ENCODE measurements at places on chromosomes 5 and 9.

DNA sequence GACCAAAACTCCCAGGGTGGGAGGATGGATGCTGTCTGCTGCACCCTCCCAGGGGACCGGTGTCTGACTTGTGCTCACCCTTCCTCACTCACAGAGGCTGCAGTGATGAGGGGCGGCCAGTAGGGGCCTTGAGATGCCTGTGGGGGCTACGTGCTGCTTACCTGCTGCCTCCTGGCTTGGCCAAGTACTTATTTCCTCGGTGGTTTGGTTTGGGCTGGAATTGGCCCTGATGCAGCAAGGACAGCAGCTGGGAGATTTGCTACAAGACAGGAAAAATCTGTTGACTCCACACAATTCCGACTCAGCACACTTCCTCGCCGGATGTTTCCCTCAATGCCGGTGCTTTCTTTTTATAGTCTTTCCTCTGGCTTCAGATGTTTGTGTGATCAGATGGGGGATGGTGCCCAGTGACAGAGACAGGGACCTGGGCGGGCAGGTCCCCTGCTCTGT, 6.6 kb downstream of the PCDH12 start:
- DNase-seq: no peak

DNA sequence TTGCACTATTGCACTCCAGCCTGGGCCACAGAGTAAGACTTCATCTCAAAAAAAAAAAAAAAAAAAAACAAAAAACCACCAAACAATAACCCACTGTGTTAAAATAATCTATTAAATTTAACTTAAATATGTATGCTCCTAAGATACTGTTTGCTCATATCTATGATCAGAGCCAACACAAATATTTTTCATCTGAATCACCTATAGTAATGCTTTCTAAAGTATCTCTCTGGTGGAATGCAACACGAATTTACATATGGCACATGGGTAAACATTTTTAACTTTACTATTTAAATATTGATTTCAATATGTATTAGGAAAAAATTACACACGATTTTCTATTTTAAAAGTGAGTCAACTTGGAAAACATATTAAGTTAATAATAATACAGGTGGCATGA, 196.4 kb downstream of the RFX3 start:
- no peak for DNase-seq

GRCh38 chr9:6543204-6543603, 102.3 kb downstream of the GLDC start:
- no peak for DNase-seq

- no peak for DNase-seq
These were observed 185.4 kb downstream of the EBF1 start for GRCh38 chr5:158914008-158915000.

DNA sequence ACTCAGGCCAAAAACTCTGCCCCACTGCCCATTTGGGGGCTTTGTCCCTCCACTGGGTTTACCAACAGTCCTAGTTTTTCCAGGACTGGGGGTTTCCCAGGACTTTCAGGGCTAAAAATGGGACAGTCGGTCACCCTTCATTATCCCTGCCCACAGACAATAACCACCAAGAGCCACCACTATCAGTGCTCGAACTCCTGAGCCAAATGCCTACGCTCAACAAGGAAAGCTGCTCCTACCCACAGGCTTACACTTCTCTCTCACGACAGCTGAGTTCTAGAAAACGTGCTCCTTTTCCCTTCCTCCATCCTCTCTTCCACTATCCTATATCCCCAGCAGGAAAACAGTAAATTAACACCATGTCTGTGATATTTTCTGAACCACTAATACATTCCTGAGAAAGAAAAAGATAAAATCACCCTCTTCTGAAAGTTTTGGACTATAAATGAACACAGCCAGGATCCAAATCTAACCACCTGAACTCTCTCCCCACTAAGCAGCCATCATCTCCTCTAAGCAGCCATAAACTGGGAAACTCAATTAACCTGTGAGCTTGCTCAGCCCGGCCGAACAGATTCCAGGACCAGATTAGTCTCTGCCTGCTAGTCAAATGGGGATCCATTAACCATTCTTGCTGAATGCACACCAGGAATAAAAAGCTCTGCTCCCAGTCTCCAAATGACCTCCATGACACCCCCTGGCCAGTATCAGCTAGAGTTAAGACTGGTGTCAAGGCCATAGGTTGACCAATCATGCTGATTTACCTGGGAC, 41.8 kb downstream of the KLHL3 start:
- DNase-seq: no peak

- DNase-seq: no peak
These were observed 1193.2 kb upstream of the NUDT12 start for GRCh38 chr5:104755806-104756205.

DNA sequence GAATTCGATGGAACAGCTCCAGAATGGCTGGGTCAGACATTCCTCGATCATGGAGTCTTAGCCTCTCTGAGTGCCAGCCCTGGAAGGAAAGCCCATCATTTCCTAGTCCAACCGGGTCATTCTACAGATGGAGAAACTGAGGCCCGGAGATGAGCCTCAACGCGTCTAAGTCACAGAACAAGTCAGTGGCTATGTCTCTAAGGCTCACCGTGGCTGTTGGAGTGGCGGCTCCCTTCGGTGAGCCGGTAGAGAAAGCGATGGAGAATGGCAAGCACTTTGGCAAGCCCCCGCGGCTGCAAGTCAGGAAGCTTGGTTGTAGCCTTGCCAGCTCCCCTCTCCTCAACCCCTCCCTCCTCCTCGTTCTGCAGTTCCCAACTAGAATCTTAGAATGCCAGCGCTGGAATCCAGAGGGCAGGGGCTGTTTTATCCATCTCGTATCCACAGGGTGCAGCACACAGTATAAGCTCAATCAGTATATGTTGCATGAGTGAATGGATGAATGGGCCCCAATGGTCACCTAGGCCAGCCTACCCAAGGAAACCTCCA, 438 bp upstream of the ARSI start:
- DNase-seq: no peak

DNA sequence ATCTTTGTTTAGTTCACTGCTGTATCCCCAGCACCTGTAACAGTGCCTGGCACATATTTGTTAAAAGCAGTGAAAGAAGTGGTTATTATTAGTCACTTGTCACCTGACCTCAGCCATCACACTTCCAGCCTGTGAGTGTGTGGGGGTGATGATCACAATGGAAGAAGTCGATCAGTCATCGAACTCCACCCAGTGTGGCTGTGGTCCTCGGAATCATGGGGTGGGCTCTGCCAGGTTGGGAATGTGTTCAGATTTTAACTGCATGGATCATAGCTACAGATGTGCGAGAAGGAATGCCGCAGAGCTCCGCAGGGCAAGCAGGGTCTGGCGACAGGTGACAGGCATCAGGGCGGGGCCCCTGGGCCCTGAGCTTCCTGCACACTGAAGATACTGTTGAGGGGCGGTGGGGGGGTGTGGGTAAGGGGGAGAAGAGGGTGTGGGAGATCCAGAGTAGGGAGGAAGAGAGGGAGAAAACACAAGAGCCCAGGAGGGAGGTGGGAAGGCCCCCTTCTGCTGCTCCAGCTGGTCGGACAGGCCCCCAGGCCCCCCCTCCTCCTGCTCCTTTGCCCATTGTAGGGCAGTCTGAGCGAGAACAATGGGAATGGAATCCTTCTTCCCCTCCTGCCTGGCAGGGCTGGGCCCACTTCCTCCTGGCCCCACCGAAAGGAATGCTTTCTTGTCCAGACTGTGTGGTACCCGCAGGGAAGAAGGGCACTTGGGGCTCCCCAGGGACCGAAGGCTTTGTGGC, 89.6 kb downstream of the SPRY4 start:
- no peak for DNase-seq

DNA sequence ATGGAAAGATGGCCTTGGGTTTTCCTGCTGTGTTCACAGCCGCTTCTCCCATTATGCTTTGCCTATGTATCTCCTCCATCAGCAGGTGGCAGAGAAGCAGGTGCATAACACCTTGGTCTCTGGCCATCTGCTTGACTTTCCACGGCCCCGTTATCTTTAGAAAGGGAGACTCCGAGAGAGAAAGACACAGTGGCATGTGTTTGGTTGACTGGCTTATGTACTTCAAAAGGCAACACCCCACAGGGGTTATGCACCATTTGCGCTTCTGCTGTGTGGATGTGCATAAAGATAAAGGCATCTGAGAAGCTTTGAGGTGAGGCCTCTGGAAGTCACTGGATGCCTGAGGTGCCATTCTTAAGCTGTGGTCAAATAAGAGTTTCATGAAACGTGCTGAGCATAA, 138.4 kb downstream of the EGFLAM start:
- DNase-seq: peak; percentile 10

DNA sequence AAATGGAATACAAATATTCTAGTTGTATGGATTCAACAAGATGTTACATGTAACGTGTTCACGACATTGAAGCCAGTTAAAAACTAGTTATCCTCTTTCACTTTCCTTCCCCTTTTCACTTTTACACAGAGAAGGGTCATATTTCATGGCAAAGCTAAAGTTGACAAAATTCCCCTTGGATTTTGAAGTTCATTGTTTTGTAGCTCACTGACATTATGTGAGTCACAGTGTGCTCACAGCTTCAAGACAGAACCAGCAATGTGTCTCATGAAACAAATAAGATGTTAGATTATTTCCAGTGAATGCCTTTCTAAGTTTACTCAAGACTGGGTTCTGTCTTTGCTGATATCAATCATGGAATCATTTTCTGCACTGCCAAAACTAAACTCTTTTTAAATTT, 535.5 kb upstream of the GRIN3A start:
- DNase-seq: no peak

- DNase-seq: no peak
These were observed 194.7 kb downstream of the MED10 start for GRCh38 chr5:6183391-6184390.

GRCh38 chr5:15135661-15136060, 264.1 kb upstream of the ANKH start:
- no peak for DNase-seq

- no peak for DNase-seq
These were observed 2064.1 kb downstream of the MAT2B start for GRCh38 chr5:165569551-165569950.

- no peak for DNase-seq
These were observed 4.5 kb downstream of the TENT4A start for GRCh38 chr5:6717687-6718086.

DNA sequence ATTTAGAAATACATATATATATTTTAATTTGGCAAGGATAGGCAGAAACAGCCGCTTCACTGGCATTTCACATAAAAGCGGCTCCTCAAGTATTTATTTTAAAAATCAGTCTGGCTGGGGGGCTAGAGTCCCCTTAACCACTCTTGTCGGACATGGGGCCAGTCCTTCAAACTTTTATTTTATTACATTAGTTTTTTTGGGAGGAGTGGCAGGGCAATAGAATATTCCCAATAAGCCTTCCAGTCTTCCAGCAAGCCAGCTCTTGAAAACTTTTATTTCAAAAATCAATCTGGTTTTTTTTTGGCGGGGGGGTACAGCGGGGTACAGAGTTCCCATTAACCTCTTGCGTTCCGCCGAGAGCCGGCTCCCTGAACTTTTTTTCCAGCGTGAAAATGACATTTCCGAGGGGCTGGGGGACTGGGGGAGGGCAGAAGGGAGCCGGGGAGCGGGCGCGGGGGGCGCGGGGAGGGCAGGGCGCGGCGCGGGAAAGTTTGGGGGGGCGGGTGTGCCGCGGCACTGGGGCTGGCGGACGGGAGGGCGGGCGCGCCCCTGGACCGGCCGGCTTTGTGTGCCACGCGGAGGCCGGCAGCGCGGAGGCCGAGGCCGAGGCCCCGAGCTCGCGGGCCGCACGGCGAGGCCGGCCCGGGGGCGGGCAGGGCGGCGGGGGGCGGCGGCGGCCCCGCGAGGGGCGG, 504 bp upstream of the ZNF618 start:
- DNase-seq: no peak

DNA sequence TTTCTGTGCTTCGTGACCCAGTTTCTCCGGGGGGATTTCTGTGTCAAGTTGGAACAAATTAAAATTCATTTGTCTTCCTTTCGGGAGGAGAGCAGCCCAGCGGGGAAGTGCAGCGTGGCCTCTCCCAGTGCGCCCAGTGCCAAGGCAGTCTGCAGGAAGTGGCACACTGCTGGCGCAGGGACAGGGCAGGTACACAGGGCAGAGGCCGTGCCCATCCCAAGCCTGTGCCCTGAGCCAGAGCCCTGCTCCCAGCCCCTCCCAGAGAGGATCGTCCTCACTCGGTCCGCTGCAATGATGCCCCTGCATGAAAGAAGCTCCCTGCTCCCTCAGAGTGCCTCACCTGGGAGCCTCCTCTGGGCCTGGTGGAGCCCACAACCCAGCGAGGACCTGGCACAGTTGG, 82.4 kb upstream of the PPP1R26 start:
- DNase-seq: no peak

DNA sequence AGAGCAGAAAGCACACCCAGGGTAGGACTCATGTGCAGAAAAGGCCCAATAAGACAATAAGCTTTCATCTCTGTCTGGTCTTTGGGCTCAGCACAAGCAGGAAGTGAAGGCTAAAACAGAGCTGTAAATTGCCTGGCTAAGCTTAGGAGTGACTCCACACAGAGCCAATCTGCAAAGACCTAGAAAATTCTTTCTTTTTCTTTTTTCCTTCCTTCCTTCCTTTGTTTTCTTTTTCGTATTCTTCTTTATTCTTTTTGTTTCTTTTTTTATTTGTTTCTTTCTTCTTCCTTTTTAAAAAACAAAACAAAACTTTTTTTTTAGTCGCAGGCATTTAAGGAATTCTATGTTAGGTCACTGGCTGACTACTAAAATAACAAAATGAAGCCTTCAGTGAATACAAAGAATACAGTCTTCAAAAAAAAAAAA, 12.2 kb downstream of the SLC35A4 start:
- DNase-seq: no peak

DNA sequence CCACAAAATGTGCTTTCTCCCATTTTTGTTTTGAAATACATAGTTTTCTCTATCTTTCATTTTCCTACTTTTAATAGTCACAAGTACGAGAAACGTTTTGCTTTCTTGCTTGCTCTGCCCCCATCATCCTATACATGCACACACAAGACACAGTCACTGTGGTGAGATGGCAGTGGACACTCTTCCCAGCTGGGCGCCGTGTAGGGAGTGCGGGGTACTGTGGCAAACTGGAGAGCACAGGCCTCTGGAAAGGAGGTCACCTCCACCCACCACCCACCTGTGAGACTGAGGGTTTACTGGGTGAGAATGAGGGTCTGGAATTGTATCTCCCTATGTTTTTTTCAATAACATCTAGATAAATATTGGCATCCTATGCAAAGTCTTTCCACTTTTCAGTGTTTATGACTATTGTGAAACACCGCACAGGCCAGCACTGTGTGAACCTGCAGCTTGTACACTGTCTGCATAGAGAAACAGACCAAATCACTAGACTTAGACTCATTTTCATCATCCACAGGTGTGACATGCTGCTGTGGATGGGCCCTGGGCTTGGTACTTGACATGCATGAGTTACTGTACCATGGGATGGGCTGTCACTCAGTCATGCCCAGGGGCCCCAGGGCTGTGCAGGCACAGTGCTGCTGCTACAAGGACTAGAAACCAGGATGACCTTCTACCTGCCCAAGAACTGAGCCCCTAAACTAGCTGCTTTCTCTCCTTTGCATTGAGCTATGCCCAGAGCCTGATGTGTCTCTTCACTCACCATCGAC, 118.1 kb upstream of the LMX1B start:
- no peak for DNase-seq
